ENCODE measurements at places on chromosomes 11 and 22.

- no peak for DNase-seq
Measured at GRCh38 chr22:46829941-46830715, 67.7 kb downstream of the TBC1D22A start.

- no peak for DNase-seq
Measured at GRCh38 chr11:41431784-41432183, 27.7 kb downstream of the LRRC4C start.

DNA sequence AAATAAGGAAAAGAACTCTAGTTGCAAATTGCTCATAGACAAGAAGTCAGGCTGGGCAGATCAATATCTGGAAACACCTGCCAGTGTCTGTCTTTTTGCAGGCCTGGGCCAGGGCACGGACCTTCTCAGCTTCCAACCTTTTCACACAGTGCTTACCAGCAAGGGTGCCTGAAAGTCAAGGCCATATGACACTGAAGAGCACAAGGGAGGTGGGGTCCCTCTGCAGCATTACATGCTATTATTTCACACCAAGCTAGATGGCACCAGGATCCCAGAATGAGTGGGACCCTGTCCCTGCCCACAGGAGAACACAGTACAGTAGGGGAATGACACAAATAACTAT, 5.9 kb upstream of the PEX26 start:
- DNase-seq = no peak

- no peak for DNase-seq
Measured at GRCh38 chr22:21443057-21443734, 24.0 kb upstream of the TMEM191C start.

GRCh38 chr11:14789879-14790484, 102.0 kb downstream of the CYP2R1 start:
- no peak for DNase-seq

DNA sequence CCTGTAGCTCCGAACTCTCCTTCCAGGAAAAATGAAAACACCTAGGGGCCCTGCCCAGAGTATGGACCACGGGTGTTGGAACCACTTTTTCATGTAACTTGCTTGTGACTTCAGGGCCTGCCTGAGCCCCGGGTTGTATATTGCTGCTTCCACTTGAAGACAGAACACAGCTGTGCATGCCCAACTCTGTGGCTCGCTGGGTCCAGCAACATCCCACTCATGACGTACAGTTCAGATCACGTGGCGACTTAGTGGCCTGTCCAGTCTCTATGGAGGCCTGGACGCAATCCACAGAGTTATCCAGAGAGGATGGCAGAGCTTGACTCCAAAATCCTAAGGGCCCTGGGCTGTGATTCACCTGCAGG, 6.8 kb downstream of the C11orf21 start:
- DNase-seq = no peak

- DNase-seq = no peak
Measured at GRCh38 chr22:42769574-42770447, 49.1 kb upstream of the A4GALT start.

- no peak for DNase-seq
Measured at GRCh38 chr11:61540528-61540927, 32.0 kb downstream of the LRRC10B start.

- no peak for DNase-seq
Measured at GRCh38 chr11:12226093-12226492, 115.7 kb downstream of the MICAL2 start.

- no peak for DNase-seq
Measured at GRCh38 chr11:69745201-69745600, 29.9 kb downstream of the FGF4 start.

DNA sequence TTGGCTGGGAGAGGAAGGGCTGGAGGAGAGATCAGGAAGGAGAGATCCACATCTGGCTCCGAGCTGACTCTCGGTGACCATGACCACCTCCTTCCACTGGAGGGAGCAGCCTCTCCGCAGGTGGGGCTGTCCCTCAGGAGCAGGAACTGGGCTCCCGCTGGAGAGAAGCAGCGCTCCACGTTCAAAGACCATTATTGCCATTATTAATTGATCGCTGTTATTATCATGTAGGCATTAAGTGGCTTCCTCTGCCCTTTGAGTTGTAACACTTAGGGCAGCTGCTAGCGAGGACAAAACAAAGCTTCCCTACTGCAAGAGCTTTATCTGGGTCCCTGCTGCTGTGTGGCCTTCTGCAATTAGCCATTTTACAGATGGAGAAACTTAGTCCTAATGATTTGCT, 251.9 kb downstream of the ST3GAL4 start:
- peak; percentile 20 for DNase-seq

DNA sequence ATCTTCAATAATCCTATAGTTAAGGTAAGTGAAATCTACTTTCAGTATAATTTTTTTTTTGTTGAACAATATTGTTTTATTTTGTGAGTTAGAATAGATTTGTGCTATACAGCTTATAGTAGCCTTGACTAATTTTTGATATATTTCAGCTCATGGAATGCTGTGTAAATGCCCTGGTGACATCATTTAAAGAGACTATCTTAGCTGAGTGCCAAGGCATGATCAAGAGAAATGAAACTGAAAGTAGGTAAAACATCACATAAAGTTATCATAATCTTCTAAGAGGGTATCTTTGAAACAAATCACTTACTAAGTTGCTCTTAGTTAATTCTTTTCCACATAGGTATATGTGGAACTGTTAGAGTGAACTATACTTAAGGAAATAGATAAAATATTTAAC, 51.4 kb upstream of the ACAT1 start:
- no peak for DNase-seq

- no peak for DNase-seq
Measured at GRCh38 chr22:44364751-44365130, 52.0 kb upstream of the SHISAL1 start.

- DNase-seq = no peak
Measured at GRCh38 chr11:117011541-117011898, 86.7 kb downstream of the SIK3 start.

GRCh38 chr11:93984936-93985335, 36.2 kb upstream of the HEPHL1 start:
- DNase-seq = no peak

GRCh38 chr11:78832226-78832947, 257.7 kb upstream of the NARS2 start:
- DNase-seq = no peak

GRCh38 chr11:71977090-71977489, 21.6 kb upstream of the IL18BP start:
- DNase-seq = no peak

GRCh38 chr11:15716550-15716949, 601.8 kb downstream of the INSC start:
- no peak for DNase-seq

DNA sequence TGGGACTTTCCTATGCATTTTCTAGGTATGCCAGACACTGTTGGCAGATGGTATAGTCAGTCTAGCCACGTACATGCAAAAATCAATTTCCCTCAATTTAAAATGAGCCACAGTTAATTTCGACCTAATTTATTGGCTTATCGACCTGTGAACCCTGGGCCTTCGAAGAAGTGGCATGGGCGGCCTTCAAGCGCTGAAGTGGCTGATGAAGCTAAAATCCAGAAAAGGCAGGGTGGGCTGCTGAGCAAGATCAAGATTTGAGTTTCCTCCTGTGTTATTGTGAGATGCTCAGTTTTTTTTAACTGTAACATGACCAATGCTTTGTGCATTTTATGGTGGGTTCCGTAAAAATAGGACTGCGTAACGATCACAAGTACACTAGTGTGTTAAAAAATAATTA, 5.8 kb upstream of the SORL1-AS1 start:
- DNase-seq = no peak

- DNase-seq = peak; percentile 46
Measured at GRCh38 chr11:12248330-12248729, 129.0 kb upstream of the PARVA start.

- DNase-seq = no peak
Measured at GRCh38 chr22:23204541-23205157, 24.3 kb downstream of the BCR start.

DNA sequence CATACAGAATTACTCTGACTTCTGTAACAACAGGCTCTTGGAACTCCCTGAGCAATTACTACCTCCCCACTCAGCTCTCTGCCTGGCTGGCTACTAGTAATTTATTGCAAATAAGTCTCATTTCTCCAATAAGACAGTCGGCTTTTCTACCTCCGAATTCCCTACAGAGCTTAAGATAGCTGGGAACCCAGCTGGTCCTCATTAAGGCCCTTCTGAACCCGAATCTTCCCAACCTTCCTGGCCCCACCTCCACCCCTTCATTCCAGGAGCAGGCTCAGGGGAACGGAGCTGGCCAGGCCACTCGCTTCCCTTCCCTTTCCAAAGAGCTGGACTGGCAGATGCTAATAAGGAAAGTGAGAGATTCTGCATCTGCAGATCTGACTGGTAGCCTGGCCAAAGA, 21.6 kb downstream of the TMPRSS5 start:
- DNase-seq = no peak

DNA sequence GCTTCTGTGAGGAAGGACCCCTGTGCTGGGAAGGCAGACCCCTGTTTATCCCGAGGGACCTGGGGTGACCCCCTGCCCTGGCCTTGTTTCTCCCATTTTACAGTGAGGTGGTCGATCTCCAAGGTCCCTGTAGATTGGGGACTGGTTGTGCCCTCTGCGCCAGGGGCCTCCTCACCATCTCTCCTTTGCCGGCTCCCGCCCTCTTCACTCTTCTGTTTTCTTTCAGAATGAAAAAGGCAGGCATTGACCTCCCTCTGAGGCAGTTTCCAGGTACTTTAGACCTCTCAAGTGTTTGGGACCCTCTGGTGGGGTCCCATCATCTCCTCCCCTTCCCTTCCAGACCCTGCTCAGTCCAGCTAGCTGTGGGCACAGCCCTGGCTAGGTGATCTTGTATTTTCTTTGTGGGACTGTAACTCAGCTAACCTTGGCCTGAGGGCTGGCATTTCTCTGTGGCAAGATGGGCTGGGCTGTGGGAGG, 1.5 kb downstream of the SERPINH1 start:
- DNase-seq = no peak

DNA sequence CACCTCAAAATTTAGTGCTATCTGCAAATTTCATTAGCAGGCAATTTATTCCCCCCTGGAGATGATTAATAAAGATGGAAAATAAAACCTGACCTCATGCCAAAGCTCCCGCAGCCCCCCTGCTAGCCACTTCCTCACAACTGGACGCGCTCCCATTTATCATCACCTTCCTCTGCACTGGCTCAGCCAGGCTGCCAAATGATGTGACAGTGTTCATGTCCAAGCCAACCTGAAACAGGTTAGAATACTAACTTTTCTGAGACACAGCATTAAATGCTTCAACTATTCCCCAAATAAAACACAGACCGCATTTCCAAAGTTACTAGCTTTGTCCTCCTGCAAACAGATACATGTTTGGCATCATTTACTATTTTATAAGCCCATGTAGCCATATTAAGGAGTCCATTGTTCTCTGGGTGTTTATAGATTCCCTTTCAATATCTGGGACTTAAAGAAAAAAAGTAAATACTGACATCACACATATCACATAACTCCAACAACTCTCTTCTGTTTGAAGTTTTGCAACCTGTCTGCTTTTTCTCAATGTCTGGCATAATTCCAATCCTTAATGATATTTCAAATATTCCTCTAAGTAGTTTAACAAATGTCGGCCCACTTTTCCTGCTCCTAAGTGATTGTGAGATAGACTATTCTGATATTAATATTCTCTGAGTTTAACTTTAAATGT, 829.7 kb upstream of the FAT3 start:
- DNase-seq = no peak

DNA sequence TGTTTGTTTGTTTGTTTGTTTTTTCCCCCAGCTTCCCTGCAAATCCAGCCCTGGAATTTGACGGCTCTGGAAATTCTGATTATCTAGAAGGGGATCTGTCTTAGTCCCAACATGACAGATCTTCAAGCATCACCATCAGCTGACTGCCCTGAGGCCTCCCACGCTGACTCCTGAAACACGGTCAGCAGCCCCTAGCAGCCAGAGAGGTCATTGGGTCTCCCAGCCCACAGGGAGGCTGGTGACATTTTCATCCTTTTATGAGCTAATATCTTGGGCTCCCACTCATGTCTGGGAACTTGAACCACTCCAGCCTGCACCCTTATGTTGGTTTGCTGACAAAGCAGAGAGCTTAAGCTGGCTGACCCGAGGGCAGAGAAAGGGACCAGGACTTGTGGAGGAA, 66.0 kb upstream of the TIMP3 start:
- DNase-seq = no peak

DNA sequence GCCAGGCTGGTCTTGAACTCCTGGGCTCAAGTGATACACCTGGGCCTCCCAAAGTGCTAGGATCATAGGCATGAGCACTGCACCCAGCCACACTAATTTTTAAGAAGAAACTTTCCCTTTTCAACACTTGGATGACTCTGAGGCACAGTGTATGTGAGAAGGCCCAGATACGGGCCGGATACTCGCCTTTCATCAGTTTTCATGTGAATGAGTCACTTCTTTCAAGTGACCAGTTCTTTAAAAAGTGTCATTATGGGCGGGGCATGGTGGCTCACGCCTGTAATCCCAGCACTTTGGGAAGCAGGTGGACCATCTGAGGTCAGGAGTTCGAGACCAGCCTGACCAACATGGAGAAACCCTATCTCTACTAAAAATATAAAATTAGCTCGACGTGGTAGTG, 120.8 kb downstream of the CTTN start:
- no peak for DNase-seq

DNA sequence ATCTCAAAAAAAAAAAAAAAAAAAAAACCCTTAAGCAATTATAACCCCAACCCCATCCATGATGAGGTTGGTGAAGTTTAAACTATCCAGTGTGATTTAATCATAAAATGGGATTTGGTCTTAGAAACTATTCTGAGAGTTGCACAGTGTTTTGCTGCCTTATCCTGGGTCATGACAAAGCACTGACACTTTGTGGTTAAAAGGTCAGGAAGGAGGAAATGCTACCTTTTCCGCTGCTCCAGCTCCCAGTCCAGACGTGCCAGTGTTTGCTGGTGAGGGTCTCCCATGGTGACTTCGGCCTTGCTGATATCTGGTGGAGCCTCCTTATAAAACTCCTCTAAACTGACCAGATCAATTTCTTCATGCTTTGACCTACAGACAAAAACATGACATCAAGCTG, 14.5 kb downstream of the THOC5 start:
- DNase-seq = no peak

DNA sequence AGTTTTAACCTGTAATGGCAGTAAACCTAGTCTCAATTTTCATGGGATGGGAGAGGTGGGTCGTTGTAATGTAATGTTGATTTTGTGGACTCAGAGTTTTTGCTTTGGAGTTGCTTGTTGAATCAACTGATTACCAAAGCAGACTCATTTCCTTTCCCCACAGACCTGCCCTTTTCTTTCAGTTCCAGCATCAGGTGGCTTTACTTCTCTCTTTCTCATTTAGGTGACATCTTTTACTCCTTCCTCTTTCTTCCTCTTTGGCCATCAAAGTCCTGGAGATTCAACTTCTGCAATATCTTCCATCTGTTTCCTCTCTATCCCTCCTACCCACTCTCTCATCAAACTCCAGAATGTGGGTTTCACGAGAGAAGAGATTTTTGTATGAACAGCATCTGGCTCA, 313.9 kb downstream of the TMEM135 start:
- no peak for DNase-seq

GRCh38 chr11:10394229-10395101, 60.6 kb upstream of the AMPD3 start:
- DNase-seq = no peak

GRCh38 chr22:26592421-26592891, 2.5 kb upstream of the TPST2 start:
- DNase-seq = no peak
